Hematopoietic multipotent progenitor cell treated with erythropoietin and hydrocortisone succinate and interleukin-3 and kit ligand, for 17 days (in vitro differentiated cells): ENCODE measurements at places on chromosomes 12 and 14.

- DNase-seq = no peak
Measured at GRCh38 chr14:104888489-104889374, 23.7 kb downstream of the CEP170B start.

DNA sequence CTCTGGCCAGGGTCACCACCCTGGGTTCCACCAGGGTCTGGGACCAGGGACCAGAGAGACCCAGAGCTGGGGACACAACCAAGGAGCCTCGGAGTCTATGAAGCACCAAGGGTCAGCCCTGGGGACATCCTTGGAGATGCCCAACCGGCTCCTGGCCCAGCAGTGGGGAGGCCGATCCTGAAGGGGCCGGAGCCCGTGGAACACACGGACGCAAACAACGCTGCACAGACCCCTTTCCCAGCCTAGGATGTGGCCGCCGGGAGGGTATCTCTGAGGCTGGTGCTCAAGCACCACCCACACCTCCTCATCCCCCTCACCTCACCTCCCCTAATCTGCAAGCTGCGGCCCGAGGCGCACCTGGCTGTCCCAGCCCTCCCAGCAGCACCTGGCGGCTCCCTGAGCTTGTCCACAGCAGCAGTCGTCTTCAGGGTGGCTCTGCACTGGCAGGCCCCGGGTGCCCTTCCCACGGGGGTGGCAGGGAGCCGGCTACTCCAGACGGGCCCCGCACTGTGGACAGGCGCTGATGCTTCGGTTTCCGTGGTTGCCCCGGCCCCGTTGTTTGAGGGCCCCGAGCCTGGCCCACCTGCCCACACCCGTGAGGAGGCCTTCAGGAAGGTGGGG lies 146.8 kb upstream of the C14orf180 start:
- no peak for DNase-seq

- no peak for DNase-seq
Measured at GRCh38 chr12:76866726-76867125, 12.1 kb downstream of the CSRP2 start.

DNA sequence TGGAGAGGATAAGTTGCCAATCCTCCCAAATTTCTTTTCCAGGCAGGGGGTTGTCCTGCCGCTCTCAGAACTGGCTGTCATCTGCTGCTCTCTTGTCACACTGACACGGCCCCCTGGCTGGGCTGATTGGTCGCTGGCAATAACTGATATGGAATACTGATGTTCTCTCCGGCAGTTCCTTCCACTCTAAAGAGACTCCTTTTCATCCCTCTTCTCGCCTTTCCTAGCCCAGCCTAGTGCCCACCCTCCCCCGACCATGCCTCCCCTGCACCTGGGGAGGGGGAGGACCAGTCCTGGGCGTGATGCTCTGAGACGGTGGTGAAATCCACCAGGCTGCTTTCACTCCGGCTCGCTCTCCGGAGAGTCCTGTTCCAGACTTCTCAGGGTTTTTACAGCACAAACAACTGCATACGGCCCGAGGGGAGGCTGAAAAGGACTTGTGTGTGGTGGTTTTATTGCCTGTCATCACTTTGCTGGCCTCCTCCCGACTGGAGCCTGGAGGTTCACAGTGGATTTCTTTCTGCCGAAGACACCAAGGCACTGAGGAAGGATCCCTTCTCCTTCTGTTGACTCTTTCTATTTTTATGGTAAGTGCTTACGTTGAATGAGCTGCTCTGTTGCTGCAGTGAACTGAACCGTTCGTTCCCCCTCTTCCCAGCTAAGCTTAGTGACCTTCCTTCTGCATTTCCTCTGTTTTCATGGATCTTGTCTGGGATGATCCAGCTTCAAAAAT lies at the start of gene ANO4:
ANO4 (plus strand) TSS at position 336 of the 733 bp plus-strand sequence. CDS start 107,010 bp downstream, outside the sequence.
- DNase-seq = no peak

GRCh38 chr12:31476437-31476836 lies 114.5 kb downstream of the DENND5B start:
- DNase-seq = no peak

DNA sequence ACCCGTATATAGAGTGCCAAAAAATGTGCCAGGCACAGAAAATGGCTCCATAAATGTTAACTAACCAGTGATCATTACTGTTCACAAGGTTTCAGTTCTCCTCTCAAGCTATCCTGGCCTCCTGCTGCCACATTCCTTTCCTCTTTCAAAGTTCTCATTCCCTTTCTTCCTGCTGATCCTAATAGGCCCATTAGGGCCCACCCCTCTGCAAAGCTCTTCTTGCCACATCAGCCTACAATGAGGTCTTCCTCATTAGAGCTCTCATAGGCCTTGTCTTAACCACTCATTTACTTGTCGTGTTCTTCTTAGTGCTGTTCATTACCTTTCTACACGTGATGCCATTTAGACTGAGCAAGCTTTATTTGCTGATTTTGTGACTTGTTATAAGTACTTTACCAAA lies 40.5 kb downstream of the RPS29 start:
- no peak for DNase-seq

- no peak for DNase-seq
Measured at GRCh38 chr12:121072147-121072546, 33.1 kb upstream of the OASL start.

DNA sequence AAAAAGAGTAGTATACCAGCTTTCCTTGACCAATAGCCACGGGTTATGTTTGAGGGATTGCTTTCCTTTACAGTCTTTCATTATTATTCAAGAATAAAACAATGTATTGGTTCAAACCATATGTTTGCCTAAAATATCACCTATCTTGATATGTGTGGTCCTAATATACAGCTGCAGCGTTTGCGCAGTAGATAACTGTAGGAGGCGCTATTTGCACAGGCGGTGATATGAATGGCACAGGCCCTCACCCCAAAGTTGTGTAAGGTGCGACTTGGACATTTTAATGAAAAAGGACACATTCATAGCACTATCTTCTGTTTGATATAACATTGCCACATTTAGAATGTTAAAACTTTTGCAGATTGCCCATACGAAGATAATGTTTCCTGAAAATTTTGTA lies 298.4 kb downstream of the TRHDE start:
- DNase-seq = no peak

DNA sequence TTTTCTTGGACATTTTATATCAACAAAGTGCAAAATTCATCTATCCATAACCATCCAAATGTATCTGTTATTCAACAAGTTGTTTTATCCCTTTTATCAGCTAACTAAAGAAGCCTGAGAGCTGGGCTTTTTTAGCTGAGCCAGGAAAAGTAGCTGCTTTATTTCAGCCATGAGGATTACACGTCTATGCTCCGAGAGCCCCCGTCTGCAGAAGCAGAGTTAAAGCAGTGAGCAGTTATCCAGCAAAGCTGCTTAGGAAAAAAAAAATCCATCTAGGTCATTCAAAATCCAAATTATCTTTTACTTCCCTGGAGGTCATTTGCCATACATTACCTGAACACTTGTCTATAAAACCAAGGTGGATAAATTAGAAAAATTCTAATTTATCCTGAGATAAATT lies 15.7 kb upstream of the HECTD1 start:
- DNase-seq = no peak

DNA sequence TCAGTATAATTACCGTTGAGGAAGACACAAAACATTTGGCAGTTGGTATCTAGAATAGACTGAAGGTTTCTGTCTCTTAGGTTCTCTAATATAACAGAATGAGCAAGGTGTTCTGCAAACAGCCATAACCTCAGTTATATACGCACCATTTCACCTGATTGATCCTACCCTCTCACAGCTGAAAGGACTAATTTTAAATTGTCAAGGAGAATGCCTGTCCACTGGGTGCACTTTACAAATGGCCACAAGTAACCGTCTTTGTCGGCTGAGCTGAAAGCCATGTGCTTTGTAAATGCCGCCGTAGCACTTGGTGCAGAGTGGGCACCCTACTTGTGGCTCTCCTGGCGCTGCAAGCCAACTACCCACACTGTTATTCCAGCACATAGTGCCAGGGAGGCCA lies 466.3 kb downstream of the AACS start:
- no peak for DNase-seq

DNA sequence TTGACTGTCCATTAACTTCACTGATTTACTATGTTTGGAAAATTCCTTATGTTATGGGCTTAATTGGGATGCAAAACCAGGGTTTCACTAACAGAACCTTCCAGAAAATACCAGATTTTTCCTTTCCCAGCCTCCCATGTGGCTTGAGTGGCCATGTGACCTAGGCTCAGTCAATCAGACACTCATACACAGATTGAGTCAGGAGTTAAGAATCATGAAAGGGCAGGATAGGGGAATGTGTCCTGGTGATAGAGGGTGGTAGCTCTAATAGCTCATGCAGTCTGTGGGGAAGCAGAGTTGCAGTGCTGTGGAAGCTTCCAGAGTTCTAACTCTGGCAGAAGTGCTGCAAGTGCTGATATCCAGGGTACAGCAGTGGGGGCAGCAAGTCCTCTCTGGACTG lies 134.1 kb upstream of the IFNG-AS1 start:
- DNase-seq = no peak

- DNase-seq = no peak
Measured at GRCh38 chr14:44291366-44291915, 215.6 kb downstream of the FSCB start.

DNA sequence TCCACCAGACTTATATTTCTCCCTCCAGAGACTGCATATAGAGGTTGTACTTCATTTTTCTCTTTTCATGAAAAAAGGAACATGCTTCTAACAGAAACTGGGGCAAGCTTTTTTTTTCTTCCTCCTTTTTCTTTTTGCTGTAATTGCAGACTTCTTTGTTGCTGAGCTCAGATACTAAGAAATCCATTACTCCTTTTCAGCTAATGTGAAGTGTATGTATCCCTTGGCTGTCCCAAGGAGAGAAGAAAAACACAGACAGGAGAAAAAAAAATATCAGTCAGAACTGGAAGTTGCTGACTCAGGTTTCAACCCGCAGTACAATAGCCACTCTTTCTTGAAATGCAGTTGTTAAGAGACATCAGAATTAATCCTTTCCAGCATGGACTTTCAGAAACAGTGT lies 1248.4 kb downstream of the LRFN5 start:
- DNase-seq = no peak

- DNase-seq = no peak
Measured at GRCh38 chr12:106174876-106175275, 36.1 kb upstream of the NUAK1 start.

DNA sequence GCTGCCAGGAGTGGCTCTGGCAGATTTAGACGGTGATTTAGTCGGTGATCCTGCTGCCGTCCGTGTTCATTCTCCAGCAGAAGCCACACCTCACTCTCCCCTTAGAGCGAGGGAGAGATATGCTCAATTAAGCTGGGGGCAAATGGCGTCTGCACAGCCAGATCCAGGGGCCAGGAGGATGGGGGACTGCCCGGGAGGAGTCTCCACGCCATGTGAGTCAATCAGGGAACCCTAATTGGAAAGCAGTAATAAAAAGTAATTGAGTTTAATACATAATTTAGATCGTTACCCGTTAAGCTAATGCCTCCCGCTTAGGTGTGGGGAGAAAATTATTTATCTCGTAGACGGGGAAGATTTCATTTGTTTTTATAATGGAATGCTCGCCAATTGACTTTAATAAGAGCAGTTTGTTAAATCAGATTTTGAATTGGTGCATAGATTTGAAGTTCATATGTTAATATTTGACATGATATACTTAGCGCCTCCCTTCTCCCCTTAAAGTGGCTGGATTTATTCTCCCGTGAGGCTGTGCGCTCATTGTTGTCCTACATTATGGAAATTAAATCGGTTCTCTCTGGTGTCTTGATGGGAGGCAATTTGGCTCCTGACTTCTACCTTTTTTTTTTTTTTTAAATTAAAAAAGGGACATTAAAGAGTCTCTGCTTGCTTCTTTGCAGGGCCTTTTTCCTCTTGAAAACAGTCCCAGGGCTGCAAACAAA lies 104.9 kb upstream of the C14orf180 start:
- DNase-seq = no peak

GRCh38 chr12:56695327-56696101 lies 7.4 kb upstream of the PTGES3 start:
- DNase-seq = no peak

- no peak for DNase-seq
Measured at GRCh38 chr12:24349051-24349799, 399.8 kb upstream of the SOX5 start.

DNA sequence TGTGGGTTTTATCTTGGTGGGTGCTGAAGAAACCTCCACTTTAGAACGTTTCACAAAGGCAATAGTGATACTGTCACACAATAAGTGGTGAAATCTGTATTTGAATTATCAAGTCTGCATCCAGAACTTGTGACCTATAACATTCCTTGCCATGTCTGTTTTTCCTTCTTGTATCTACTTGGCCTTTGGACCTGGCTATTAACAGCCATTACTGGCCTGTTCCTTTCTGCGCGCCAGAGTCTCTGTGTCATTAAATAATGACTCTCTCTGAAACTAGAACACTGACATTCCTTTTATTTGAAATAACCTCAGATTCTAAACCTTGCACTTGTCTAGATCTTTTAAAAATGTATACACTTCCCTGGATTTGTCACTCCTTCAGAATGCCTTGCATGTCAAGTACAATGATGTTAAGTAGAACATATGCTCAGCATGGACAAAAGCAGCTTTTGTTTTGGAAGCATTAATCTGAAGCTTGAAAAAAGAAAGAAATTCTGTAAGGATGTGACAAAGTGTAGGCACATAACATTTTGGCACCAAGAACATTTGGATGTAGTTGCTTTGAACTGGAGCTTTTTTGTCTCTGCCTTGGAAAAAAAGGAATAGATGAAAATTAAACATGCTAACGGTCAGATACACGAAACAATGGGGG lies 95.5 kb upstream of the RPL10L start:
- DNase-seq = no peak

GRCh38 chr12:18676141-18676540 lies 61.7 kb downstream of the PLCZ1 start:
- DNase-seq = no peak

DNA sequence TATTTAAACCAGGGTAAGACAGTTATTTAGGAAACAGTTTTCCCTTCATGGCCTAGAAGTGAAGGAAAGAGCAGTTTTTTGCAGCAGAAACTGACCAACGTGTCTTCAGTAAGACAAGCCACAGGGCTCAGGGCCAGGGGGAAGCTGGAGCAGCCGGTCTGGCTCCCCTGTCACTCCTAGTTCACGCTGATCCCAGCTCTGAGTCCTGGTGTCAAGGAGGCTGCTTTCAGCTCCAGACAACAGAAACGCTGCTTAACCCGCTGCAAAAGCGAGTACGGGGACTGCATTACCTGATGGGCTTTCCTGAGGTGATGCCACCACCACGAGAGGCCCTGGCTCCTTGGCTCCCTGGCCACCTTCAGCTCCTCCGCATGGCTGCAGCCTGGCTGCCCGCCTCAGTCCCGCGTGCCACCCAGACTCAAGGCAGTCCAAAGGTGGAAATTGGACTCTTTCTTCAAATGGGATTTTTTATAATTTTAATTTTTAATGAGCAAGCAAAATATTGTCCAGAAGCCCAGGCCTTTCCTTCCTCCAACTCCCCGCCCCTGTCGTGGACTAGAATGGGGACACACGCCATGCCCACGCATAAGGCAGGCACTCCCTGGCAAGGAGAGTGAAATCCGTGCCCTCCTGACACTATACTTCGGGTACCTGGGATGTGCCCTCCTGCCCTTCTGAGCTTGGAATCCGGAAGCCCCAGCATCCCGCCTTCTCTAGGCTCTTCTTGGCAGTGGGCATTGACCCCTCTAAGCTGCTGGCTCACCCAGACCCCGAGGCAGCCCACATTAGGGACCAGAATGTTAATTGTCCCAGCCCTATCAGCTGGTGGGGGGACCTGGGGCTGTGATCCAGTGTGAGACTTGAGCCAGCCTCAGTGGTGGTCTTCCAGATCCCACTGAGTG lies 85.0 kb downstream of the PAPOLA start:
- DNase-seq = no peak

GRCh38 chr14:77892381-77892871 lies 92.5 kb downstream of the ADCK1 start:
- no peak for DNase-seq

- DNase-seq = no peak
Measured at GRCh38 chr14:91310606-91311283, 66.2 kb upstream of the GPR68 start.
